ENCODE measurements at places on chromosomes 16 and 17. TPM values are rescaled to one million over a fixed set of nuclear protein-coding genes. Genes with fewer than 3 reads are reported as not detected.

Gene CA5A
- total RNA-seq, result not detected

Gene TUBB3
- total RNA-seq, result 7.0 TPM

Gene MPV17L
- total RNA-seq, result 20.0 TPM

Gene ZNF598
- total RNA-seq, result 14.8 TPM

Gene TM4SF5
- not detected for total RNA-seq

Gene TP53TG3F
- not detected for total RNA-seq

Gene DPEP2
- total RNA-seq, result 28.7 TPM

Gene EPOP
- total RNA-seq, result 0.49 TPM

Gene GPR139
- total RNA-seq, result not detected

Gene ALOX15B
- total RNA-seq, result 14.5 TPM

Gene CCL16
- total RNA-seq, result 2.6 TPM

Gene SCNN1B
- total RNA-seq, result 8.3 TPM

Gene KIF18B
- not detected for total RNA-seq

Gene LLGL2
- 4.1 TPM for total RNA-seq

Gene SF3B3
- total RNA-seq, result 143 TPM

Gene RPL13
- 5,801 TPM for total RNA-seq

Gene CLEC18C
- total RNA-seq, result not detected
